ENCODE measurements at places on chromosomes 7 and 10.

DNA sequence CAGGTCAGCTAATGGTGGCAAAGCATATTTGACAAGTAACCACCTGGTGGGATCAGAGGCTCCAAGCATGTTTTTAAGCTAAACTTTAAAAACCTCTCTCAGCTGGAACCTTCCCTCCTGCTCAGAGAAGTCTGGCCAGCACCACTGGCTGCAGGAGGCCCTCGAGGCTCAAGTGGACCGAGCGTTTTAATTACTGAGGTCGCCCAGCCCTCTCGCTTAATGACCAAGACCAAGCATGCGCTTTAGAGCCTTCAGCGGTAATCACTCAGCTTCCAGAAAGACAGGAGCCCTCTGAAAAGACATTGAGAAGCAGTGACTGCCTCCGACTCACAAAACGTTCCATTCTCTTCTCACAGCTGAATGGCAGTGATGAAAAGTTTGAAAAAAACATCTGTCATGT lies 383.4 kb upstream of the ADARB2 start:
- DNase-seq: no peak

GRCh38 chr10:35896001-35896400 lies 253.9 kb upstream of the FZD8 start:
- no peak for DNase-seq

DNA sequence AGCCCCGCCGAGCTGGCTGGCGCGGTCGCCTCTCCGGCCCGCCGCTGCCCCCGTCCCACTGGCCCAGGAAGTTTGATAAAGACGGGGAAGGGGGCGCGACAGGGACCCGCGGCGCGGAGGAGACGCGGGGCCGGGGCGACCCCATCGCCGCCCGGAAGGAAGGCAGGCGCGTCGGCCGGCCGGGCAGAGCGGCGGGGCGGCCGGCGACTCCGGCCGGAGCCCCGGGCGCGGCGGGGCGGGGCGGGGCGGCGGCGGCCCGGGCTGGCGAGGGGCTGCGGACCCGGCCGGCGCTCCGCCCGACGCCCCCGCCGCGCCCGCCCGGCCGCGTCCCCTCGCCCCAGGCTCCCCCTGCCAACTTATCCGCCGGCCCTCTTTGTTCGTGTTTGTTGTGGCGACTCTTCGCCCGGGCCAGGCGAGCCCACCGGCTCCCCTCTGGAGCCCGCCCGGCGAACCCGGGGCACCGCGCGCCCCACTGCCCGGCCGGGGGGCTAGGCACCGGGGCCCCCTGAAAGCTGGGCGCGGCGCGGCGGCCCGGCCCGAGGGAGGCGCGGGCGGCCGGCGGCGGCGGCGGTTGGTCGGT lies 571 bp downstream of the KDM7A start:
- DNase-seq: no peak

DNA sequence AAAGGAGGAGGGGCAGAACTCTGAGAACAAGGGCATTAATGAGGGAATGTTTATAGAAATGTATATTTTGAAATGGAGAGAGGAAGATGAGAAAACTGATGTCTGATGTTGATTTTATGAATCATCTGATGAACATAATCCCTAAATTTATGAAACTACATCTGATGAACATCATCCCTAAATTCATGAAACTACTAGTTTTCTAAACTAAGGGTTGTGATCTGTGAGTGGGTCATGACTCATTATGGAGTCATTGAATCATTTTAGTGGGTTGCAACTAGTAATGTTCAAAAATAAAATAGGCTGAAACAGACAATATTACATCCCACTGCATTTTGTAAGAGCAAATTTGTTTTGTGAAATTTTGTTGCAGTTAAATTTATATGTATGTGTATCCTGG lies 442.6 kb upstream of the TEX47 start:
- DNase-seq: no peak

GRCh38 chr7:15584575-15584974 lies 22.8 kb upstream of the AGMO start:
- DNase-seq: no peak

GRCh38 chr7:69577221-69577620 lies 21.1 kb upstream of the AUTS2 start:
- DNase-seq: no peak

GRCh38 chr10:22681783-22682183 lies 32.6 kb downstream of the PIP4K2A start:
- peak; percentile 62 for DNase-seq

Data from CD4-positive, alpha-beta T cell treated with Interleukin-15 for 1 hour (primary cell).